Stimulated activated CD8-positive, alpha-beta memory T cell treated with anti-CD3 and anti-CD28 coated beads, Interleukin-12 subunit alpha, Interleukin-12 subunit beta, amount 100 ng/mL, for 4 hours (primary cell): ENCODE measurements at places on chromosomes 2 and 18.

DNA sequence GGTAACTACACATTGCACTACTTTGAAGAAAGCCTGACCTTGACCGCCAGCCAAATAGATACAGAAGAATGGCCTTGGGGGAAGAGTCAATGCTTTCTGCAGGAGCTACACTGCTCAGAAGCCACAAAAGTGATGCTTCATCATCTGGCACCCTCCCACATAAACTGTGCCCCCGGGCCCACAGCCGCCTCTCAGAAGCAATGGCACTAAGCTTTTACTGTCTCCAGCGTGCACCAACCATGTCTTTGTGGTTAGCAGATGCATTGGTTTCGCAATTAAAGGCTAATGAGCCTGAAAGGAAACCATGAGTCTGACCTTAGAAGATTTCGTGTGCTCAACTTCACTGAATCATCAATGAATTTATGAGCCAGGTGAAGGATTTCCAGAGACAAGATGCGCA is 209.4 kb upstream of the TRIB2 start:
- DNase-seq, result peak; percentile 65

- DNase-seq, result no peak
Observed at GRCh38 chr18:13574761-13575160, 151.6 kb downstream of the FAM210A start.

GRCh38 chr2:214604861-214605260 is 194.0 kb downstream of the VWC2L start:
- no peak for DNase-seq

GRCh38 chr2:118667964-118668363 is 179.5 kb downstream of the EN1 start:
- DNase-seq, result no peak

DNA sequence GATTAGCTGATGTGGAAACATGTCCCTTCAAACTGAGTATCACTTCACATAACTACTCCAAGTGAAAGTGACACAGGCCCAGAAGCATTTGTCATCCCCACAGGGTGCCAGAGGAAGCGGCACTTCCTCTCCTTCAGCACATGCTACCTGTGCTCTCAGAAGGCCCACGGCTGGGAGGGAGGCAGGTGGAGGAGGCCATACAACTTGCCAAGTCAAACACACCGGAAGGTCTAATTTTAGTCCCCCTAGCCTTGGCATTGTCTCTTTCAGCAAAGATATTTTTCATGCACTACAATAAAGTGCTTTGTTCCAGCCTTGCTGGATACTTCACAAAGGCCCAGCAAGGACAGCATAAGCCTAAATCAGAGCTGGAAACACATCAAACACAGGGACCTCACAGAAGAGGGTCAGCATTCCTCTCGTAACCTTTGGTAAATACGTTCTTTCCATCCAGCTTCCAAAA is 38.0 kb downstream of the VSNL1 start:
- DNase-seq, result no peak

DNA sequence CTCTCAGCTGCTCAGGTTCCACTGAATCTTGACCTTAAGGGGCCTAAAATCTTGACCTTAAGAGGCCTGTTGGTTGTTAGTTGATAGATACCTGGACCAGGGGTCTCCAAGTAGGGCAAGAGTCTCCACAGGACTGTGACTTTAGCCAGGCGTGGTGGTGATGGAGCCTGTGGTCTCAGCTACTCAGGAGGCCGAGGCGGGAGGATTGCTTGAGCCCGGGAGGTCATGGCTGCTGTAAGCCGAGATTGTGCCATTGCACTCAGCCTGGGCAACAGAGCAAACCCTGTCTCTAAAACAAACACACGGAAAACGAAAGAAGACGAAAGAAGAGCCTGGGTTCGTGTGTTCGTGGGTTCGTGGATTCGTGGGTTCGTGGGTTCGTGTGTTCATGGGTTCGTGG is 120.2 kb upstream of the CTDP1 start:
- no peak for DNase-seq

- no peak for DNase-seq
Observed at GRCh38 chr2:235542733-235543127, 48.9 kb downstream of the AGAP1 start.

GRCh38 chr2:157043786-157044185 is 213.7 kb upstream of the GALNT5 start:
- no peak for DNase-seq

DNA sequence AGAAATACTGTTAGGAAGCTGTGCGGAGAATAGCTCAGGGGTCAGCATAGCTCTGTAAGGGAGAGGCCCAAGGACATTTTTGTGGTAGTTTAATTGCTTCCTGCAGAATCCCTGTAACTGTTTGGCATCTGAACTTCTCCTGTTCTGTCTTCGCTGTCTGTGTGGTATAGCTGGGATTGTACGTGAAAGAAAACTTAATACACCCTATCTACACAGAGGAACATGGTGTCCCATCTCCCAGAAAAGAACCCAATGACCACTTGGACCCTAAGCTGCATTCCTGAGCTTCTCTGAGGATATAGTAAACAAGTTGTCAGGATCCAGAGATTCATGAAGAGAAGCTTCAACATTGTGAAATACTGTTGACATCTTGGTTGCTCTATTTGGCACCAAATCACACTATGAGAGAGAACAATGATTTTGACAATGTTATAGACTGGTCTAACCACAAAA is 81.3 kb downstream of the CDC42EP3 start:
- DNase-seq, result no peak

- DNase-seq, result peak; percentile 62
Observed at GRCh38 chr2:231677632-231678104, 30.7 kb upstream of the PTMA start.

- no peak for DNase-seq
Observed at GRCh38 chr2:64853306-64853705, 135.9 kb upstream of the SLC1A4 start.

- no peak for DNase-seq
Observed at GRCh38 chr2:226118471-226119429, 680.9 kb downstream of the IRS1 start.

DNA sequence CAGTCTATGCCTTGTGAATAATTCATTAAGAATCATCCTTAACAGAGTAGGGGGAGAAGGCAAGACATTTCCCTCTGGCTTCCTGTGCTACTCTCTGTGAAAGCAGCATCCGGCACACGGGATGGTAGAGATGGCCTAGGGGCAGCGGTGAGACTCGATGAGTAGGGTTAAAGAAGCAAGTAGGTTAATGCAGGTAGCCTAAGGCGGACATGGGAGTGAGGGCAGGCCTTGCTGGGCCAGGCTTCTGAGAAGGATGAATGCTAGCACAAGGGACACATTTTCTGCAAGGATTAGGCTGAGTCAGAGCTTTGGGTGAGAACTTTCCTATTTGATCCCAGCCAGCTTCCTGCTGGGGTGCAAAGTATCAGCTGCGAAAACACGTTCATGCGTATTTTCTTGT is 80.8 kb downstream of the NXPH2 start:
- no peak for DNase-seq

GRCh38 chr2:94874277-94874997 is 3.2 kb downstream of the TEKT4 start:
- no peak for DNase-seq

DNA sequence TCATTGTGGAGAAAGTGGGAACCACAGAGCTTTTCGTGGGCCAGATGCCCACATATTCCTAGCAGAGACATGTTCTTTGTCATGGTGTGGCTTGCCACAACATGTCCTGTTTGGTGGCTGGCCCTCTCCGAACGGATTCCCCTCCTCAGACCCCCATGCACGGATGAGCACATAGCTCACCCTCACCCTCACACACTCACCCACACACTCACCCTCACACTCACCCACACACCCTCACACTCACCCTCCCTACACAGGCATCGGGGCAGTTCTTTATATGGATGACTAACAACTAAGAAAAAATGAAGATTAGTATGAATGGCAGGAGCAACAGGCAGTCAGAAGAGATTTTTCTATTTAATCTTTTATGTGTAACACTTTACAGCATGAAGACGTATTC is 149.9 kb downstream of the ZNF236 start:
- no peak for DNase-seq

DNA sequence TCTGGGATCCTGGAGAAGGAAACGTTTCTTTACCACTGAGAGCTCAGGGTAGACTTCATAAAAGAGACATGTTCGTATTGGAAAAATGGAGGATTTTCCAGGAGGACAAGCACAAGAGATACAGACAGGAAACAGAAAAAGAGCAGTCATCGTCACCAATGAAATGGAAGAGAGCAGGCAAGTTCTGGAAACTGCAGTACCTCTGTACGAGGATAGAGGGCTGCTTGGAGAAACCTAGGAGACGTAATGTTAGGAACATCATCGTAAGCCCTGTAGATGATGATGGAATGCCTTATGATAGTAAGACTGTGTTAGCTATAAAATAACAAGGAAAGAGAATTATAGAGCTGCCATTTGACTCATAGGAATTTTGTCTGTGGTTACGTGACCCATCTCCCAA is 121.1 kb upstream of the KLHL14 start:
- no peak for DNase-seq

GRCh38 chr18:9695605-9696004 is 12.5 kb upstream of the RAB31 start:
- DNase-seq, result no peak

DNA sequence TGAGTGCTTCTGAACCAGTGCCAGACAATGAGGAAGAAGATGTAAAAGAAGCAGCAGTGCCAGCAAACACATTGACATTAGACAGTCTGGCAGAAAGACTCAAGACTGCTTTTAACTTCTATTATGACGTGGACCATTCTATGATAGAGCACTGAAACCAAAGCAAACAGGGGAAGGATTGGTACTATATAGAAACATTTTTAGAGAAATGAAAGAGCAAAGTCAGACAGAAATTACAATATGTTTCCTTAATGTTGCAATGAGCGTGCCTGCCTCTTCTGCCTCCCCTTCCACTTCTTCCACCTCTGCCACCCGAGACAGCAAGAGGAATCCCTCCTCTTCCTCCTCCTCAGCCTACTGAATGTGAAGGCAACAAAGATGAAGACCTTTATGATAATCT is 39.7 kb downstream of the DHX57 start:
- no peak for DNase-seq

DNA sequence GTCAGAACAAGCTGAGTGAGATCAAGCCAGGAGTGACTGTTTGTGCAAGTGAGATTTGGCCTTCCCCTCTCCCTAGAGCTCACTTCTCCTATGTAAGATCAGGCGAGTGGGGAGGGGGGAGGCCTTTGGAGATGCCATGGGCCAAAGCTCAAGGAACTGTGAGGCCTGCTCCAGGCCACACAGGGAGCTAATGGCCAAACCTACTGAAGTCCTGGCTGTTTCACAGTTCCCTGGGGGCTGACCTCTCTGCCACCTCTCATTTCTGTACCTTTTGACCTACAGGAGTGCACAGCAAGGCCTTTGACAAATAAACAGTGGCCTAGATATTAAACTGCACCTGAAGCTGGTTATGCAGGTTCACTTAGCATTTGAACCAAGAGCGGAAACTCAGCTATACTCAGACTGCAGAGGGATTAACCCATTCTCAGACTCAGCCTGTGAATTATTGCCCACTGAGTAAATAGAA is 235.0 kb upstream of the NT5C1B start:
- DNase-seq, result no peak

- no peak for DNase-seq
Observed at GRCh38 chr2:220748875-220749479, 823.1 kb downstream of the EPHA4 start.

DNA sequence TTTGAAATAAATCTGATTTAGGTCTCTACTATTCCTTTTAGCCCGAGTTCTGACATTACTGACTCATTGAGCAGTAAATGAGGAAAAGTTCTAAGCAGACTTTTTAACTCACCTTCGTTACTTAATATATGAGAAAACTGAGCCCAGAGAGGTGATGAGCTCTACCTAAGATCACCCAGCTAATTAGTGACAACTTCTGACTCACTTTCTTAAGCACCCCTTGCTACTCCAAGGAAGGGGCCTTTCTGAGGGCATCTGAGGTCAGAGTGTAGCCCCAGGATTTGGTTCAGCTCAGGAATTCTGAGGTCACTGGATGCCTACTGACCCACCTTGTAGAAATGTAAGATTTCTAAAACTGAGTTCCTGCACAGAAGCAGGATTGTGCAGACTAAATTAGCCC is 102.2 kb upstream of the FZD5 start:
- DNase-seq, result no peak

DNA sequence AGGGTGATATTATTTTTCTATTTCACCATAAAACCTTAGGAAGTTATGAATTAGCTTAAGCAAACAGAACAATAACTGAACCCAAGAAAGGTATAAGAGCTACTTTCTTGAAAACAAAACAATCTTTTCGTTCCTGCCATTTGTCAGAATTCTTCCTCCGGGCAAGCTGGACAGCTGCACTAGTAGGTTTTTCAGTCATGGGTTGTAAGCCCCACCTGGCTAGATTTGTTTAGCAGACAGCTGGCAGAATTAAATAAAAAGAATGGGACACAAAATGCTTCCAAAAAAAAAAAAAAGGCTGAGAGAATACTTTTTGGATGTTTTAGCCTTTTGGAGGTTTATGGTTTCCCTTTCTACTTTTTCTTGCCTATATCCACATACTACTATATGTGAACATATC is 694.1 kb downstream of the ARHGAP15 start:
- no peak for DNase-seq

GRCh38 chr2:66555501-66556324 is 120.8 kb downstream of the MEIS1 start:
- DNase-seq, result no peak

GRCh38 chr2:137050949-137051348 is 285.6 kb downstream of the THSD7B start:
- no peak for DNase-seq
